ENCODE measurements at places on chromosomes 12 and 14.

- H3K27ac ChIP-seq: peak overlapping the region; percentile 57
- no peaks in the 10 kb centered on the region for H3K36me3 ChIP-seq
Measured at GRCh38 chr14:68407285-68407684, 385.6 kb downstream of the ZFP36L1 start.

DNA sequence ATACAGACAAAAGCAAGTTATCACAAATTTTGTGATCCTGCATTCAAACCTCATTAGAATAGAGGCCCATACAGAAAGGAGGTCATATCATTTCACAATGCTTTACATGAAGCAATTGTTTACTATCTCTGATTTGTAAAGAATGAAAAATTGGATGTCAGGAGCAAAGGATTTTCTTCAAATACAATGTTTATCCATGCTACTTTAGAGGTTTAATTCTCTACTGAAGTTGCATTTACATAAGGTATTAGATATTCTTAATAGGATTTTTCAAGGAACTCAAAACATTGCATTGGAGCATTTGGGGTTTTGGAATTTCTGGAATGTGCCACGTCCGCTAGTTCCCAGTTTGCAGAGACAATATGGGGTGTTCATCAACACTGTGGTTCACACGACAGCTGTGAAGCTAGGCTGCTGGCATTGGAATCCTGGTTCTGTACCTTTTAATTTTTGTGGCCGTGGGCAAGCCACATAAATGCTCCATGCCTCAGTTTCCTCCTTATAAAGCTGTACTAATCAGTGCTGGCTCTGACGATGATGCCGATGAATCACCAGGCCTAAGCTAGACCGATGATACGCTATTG lies 174.8 kb downstream of the APAF1 start:
- no peak overlapping the region for H3K4me3 ChIP-seq
- no peaks in the 10 kb centered on the region for H3K36me3 ChIP-seq
- no peaks in the 10 kb centered on the region for H3K4me1 ChIP-seq
- H3K27ac ChIP-seq: no peak overlapping the region

DNA sequence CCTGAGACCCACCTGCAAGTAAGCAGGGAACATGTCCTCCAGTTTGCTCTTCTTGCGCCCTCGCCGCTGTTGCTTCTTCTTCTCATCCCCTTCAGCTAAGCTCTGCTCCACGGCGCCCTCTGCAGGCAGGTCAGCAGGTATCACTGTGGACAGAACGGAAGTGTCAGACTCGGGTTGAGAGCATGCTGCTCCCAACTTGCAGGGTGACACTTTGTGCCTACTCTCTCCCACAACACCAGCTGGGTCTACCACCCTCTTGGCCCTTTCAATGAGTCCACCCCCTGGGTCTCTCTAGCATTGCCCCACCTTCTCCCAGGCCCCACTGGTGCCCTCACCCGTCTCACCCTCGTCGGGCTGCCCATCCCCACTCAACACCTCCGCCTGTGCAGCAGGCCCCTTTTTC lies 16.7 kb downstream of the KMT2D start:
- no peaks in the 10 kb centered on the region for H3K27me3 ChIP-seq
- H3K36me3 ChIP-seq: peaks cover 49% of the 10 kb centered on the region
- peaks cover 2% of the 10 kb centered on the region for H3K4me1 ChIP-seq
- no peak overlapping the region for H3K4me3 ChIP-seq
- DNase-seq: peak; percentile 86

- H3K4me3 ChIP-seq: no peak overlapping the region
- no peak for DNase-seq
- H3K4me1 ChIP-seq: peaks cover 57% of the 10 kb centered on the region
- H3K36me3 ChIP-seq: peaks cover 48% of the 10 kb centered on the region
- peak overlapping the region; percentile 47 for H3K27ac ChIP-seq
- no peaks in the 10 kb centered on the region for H3K27me3 ChIP-seq
Measured at GRCh38 chr12:110546339-110546738, 36.8 kb downstream of the PPTC7 start.

DNA sequence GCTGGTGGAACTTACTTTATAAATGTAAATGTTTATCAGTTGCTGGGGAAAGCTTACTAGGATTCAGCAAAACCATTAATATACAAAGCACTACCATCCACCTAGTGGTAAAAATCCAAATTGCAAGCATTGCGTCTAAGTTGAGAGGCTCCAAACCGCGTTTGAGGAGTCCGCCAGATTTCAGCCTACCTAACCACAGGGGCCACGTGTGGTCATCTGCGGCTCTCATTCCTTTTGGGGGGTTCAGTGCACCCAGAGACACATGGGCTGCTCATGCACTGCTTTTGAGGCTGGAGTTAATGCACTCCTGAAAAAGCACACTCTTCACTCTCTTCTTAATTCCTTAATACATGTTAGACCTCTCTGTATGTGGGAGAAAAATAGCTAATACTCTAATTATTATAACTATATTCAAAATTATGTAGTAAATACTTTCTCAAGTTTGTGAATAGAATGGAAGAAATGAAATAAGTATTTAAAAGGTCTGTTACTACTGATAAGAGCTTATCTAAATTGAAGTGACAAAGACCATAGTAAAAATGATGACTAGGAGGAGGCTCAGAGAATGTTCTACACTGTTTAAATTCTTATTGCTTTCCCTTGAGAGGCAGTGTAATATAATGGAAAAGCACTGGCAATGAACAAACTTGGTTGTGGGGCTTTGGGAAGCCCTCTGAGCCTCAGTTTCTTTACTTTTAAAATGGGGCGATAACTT lies 41.4 kb upstream of the MANSC4 start:
- H3K4me3 ChIP-seq: no peak overlapping the region
- H3K4me1 ChIP-seq: peaks cover 45% of the 10 kb centered on the region
- DNase-seq: peak; percentile 21

DNA sequence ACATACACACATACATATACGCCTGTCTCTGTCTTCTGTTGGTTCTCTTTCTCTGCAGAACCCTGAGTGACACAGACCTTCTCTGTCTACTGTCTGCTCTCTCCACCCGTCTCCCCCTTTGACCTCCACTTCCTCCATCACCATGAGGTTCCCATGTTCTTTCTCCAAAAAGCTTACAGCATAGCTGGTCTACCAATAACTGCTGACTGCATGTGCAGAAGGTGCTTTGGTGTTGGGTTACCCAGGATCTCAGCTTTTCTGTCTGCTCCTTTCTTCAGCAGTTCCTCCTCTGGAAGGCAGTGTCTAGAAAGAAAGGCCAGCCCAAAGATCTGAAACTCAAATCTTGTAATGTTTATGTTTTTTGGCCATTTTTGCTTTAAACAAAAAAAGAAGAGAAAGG lies 125.6 kb downstream of the SMOC1 start:
- H3K27me3 ChIP-seq: no peaks in the 10 kb centered on the region
- no peaks in the 10 kb centered on the region for H3K4me1 ChIP-seq
- H3K27ac ChIP-seq: no peak overlapping the region
- H3K36me3 ChIP-seq: no peaks in the 10 kb centered on the region
- no peak for DNase-seq

GRCh38 chr14:101039031-101039754 lies 135.7 kb upstream of the RTL1 start:
- DNase-seq: no peak
- H3K27ac ChIP-seq: no peak overlapping the region
- H3K4me1 ChIP-seq: no peaks in the 10 kb centered on the region
- no peak overlapping the region for H3K4me3 ChIP-seq

GRCh38 chr12:30862486-30862885 lies 64.1 kb upstream of the TSPAN11 start:
- no peaks in the 10 kb centered on the region for H3K36me3 ChIP-seq
- no peak overlapping the region for H3K27ac ChIP-seq
- H3K4me1 ChIP-seq: no peaks in the 10 kb centered on the region
- peaks cover 16% of the 10 kb centered on the region for H3K27me3 ChIP-seq

Data from activated naive CD8-positive, alpha-beta T cell treated with anti-CD3 and anti-CD28 coated beads, Interleukin-2, amount 50 U/mL, for 24 hours (primary cell).